ENCODE measurements at places on chromosomes 6 and 20.
A peak's percentile ranks its signal among the peaks of the same experiment; 100 is the strongest.

DNA sequence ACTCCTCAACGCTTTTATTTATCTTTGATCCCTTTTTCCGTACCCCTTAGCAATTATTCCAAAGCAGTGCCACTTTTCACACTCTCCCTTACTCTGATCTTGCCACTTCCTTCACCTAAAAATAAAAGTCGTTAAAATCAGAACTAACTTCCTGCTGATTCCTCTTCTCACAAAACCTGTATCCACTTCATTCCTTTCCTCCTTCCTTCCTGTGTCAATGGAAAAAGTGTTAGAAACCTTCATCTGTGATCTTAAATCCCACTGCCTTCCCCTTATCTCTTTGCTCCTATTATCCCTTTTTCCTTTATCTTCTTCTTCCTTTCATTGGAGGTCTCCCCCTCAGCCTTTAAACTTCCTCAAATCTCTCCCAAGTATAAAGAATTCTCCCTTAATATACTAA lies 49.2 kb downstream of the GOPC start:
- no peak for DNase-seq

DNA sequence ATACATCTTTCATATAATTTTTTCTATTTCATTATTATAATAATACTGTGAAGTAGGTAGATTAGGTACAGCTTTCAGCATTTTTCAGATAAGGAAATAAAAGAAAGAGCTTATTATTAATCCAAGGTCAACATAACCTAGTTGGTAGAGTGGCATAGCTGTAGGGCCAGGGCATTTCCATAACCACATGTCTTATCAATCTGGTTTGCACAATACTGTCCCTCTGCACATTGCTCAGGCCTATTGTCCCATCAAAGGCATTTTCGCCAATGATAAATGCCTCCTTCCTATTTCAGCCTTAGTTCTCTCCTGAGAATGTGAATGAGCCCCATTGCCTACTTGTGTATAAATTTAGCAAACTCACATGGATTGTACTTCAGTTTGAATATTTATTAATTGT lies 234.0 kb downstream of the FUT9 start:
- no peak for DNase-seq

GRCh38 chr6:7805850-7806214 lies 79.9 kb downstream of the BMP6 start:
- DNase-seq = no peak

DNA sequence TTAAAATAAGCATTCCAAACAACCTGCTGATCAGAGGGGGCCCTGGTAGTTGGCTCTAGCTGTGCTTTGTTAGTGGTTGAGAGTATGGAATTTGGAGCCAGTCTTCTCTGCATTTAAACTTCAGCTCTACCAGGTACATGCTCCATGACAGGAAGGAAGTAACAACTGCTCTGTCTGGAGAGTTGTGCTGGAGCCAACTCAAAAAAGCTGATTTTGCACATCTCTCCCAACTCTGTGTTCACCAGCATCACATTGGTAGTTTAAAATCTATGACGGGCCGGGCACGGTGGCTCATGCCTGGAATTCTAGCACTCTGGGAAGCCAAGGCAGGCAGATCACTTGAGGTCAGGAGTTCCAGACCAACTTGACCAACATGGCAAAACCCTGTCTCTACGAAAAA lies 68.8 kb upstream of the BMP2 start:
- DNase-seq = no peak

DNA sequence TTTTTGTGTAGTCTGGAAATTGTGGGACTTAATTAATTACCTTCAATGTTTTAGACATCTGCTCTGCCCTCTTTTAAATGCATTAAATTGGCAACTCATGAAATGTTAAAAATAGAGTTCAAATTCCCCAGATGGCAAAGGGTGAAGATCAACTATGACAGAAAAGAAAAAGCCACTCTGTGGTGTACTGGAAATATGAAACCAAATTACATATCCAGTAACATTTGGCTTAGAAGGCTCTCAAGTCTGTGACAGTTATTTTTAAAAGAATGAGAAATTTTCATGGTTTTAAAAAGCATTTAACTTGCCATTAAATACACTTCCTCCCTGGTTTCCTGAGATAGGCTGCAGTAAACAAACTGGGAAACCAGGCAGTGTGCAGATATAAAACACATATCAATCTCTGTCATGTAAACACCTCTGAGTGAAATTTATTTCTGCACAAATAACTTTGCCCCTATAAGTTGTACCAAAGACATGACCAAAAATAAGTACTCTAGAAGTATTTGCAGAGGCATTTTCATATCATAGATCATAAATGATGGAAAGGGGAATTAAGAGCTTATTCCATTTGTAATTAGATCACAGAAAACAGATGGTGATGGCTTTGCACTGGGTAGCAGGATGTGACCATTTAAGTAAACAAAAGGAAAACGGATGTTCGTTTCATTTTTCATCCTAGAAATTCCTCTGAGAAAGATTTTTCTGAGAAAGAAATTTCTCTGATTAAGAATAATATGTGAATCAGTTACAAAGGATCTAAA lies 360.1 kb downstream of the SAMD5 start:
- no peak for DNase-seq

DNA sequence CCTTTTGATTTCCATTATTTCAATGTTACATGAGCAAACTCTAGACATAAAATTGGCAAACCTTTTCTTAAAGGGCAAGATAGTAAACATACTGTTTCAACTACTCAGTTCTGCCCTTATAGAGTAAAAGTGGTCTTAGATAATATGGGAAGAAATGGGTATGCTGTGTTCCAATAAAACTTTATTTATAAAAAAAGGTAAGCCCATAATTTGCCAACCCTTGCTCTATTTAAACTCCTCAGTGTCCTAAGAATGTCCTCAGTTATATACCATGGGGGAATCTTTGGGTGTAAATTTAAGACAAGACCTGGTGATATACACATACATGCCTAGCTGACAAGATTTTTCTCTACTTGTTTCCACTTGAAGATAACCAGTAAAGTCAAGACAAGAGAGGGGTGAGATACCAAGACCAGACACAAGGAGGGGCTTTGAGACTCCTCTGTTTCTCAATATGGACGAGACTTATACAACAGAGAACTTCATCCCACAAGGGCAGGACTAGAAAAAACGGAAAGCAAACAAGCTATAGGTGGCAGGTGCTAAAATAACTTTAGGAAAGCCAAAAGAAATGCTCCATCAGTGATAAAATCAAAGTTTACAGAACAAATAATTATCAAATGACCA lies 10.5 kb downstream of the SNX3 start:
- peak; percentile 12 for DNase-seq

GRCh38 chr20:33493076-33493766 lies 3.3 kb downstream of the CBFA2T2 start:
- DNase-seq = no peak

GRCh38 chr6:52992980-52993920 lies 1.8 kb downstream of the GSTA4 start:
- no peak for DNase-seq

- no peak for DNase-seq
Measured at GRCh38 chr6:51323056-51323455, 504.4 kb downstream of the TFAP2B start.

GRCh38 chr20:10012464-10012863 lies 22.3 kb upstream of the ANKEF1 start:
- DNase-seq = no peak

- no peak for DNase-seq
Measured at GRCh38 chr6:37943436-37944058, 124.0 kb downstream of the ZFAND3 start.
